Activated CD8-positive, alpha-beta memory T cell treated with anti-CD3 and anti-CD28 coated beads for 36 hours (primary cell): ENCODE measurements at places on chromosomes 3 and 15. TPM values are rescaled to one million over a fixed set of nuclear protein-coding genes. Genes with fewer than 3 reads are reported as not detected.

Gene TRIM42
- total RNA-seq, result not detected

Gene SGO1
- 23.3 TPM for total RNA-seq

Gene CFAP91
- 0.82 TPM for total RNA-seq

Gene FGF12
- total RNA-seq, result not detected

Gene GMPS
- total RNA-seq, result 129 TPM

Gene KPNA1
- total RNA-seq, result 52.9 TPM

Gene TMCO5A
- not detected for total RNA-seq

Gene SLC25A36
- total RNA-seq, result 60.5 TPM

Gene NAA80
- 17.3 TPM for total RNA-seq

Gene CCR1
- total RNA-seq, result 0.48 TPM

Gene ATP13A5
- not detected for total RNA-seq

Gene NEK10
- 0.34 TPM for total RNA-seq

Gene SNUPN
- 30.4 TPM for total RNA-seq

Gene RHO
- not detected for total RNA-seq
